ENCODE measurements at places on chromosomes 13 and 19. TPM values are rescaled to one million over a fixed set of nuclear protein-coding genes. Genes with fewer than 3 reads are reported as not detected.
A peak's percentile ranks its signal among the peaks of the same experiment; 100 is the strongest.

GRCh38 chr13:27419328-27419727 lies 5.1 kb upstream of the GTF3A start:
- DNase-seq: no peak

Gene KIR3DL2
- total RNA-seq: not detected

GRCh38 chr13:114099191-114099590 lies 33.2 kb downstream of the RASA3 start:
- DNase-seq: peak; percentile 86

GRCh38 chr13:100854006-100854405 lies 179.4 kb upstream of the TMTC4 start:
- DNase-seq: peak; percentile 54

GRCh38 chr13:32910530-32910929 lies 105.7 kb upstream of the KL start:
- no peak for DNase-seq

DNA sequence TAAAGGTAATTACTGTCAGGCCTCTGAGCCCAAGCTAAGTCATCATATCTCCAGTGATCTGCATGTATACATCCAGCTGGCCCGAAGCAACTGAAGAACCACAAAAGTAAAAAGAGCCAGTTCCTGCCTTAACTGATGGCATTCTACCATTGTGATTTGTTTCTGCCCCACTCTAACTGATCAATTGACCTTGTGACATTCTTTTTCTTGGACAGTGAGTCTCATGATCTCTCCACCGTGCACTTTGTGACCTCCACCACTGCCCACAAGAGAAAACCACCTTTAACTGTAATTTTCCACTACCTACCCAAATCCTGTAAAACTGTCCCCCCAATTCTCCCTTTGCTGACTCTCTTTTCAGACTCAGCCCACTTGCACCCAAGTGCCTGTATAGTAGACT lies 17.2 kb upstream of the CXCL17 start:
- no peak for DNase-seq

- no peak for DNase-seq
These were observed 338.5 kb downstream of the ZNF536 start for GRCh38 chr19:30710721-30711120.

DNA sequence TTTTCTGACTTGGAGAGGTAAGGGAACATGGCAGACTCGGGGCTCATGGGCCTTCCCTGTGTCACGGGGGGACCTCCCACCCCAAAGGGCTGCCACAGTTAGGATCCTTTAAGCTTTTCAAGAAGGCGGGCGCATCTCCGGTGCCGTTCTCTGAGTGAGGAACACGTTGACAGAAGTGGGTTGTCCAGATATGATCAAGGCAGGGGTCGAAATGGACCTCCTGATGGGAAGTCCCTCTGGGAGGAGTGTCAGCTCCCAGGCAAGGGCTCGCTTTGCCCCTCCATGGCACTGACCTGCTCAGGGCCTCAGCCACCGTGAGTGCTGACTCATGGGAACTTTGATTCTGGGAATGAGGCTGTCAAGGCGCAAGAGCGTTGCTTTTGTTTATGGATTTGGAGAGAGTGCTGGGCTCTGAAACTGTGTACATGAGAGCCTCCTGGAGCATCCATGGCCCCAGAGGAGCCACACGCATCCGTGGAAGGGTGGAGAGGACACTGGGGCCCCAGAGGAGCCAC lies 6.5 kb upstream of the TEX29 start:
- no peak for DNase-seq

Data from H9 (cell line).